ENCODE measurements at places on chromosomes 12 and 14.

GRCh38 chr12:89832336-89832735, 123.7 kb upstream of the ATP2B1 start:
- no peak for DNase-seq

DNA sequence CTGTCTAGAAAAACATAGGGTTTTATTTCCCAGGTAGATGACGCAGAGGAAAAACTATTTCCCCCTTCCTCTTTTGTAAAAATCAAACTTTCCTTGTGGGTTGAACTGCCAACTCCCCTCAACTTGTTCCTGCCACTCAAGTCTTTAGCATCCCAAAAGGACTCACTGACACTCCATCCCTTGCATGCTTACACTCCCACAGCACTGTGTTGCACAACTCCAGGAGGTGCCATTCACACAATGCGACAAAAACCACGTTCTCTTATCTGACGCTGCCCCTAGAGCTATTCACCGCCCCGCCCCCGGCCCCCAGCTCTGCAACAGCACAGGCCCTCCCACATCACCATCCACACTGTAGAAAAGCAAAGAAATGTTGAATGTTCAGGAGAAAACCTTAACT, 16.9 kb upstream of the STON2 start:
- DNase-seq, result no peak

GRCh38 chr14:34368971-34369647, 92.9 kb downstream of the SPTSSA start:
- no peak for DNase-seq

GRCh38 chr12:6370994-6371754, 4.2 kb downstream of the SCNN1A start:
- DNase-seq, result peak; percentile 71

DNA sequence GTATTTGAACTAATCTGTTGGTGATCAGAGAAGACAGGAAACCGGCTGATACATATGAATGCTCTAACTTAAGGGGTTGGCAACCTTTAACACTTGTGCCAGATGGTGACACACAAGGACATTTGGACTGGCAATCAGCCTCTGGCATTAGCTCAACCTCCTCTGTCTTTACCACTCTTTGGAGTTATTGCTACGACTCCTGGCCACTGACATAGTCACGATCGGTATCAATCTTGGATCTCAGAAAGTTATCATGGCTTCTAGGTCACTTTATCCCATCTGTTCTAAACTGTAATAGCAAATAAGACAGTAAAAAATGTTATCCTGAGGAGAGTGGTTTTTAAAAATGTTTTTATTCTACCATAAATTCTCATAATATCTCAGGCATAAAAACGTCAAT, 575.2 kb upstream of the MDGA2 start:
- DNase-seq, result peak; percentile 18

DNA sequence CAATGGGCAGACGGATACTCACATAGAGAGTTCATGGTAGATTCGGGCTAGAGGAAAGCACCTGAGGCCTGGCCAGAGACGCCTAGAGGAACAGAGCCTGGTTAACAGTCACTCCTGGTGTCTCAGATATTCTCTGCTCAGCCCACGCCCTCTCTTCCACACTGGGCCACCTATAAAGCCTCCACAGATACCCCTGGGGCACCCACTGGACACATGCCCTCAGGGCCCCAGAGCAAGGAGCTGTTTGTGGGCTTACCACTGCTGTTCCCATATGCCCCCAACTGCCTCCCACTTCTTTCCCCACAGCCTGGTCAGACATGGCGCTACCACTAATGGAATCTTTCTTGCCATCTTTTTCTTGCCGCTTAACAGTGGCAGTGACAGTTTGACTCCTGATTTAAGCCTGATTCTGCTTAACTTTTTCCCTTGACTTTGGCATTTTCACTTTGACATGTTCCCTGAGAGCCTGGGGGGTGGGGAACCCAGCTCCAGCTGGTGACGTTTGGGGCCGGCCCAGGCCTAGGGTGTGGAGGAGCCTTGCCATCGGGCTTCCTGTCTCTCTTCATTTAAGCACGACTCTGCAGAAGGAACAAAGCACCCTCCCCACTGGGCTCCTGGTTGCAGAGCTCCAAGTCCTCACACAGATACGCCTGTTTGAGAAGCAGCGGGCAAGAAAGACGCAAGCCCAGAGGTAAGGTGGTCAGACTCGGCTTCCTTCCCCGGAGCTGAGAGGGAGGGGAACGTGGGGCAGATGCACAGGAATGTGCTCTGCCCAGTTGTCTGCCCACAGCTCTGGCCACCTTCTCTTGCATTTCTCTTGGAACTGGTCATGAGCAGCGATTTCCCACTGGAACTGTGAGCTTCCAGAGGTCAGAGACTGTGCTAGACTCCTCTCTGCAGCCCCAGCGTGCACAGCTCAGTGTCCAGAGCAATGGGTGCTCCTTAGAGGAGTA, at the start of gene CD4:
CD4 (plus strand) TSS at position 557 of the 953 bp plus-strand sequence. CDS start 10,611 bp downstream, outside the sequence.
- DNase-seq, result peak; percentile 58

DNA sequence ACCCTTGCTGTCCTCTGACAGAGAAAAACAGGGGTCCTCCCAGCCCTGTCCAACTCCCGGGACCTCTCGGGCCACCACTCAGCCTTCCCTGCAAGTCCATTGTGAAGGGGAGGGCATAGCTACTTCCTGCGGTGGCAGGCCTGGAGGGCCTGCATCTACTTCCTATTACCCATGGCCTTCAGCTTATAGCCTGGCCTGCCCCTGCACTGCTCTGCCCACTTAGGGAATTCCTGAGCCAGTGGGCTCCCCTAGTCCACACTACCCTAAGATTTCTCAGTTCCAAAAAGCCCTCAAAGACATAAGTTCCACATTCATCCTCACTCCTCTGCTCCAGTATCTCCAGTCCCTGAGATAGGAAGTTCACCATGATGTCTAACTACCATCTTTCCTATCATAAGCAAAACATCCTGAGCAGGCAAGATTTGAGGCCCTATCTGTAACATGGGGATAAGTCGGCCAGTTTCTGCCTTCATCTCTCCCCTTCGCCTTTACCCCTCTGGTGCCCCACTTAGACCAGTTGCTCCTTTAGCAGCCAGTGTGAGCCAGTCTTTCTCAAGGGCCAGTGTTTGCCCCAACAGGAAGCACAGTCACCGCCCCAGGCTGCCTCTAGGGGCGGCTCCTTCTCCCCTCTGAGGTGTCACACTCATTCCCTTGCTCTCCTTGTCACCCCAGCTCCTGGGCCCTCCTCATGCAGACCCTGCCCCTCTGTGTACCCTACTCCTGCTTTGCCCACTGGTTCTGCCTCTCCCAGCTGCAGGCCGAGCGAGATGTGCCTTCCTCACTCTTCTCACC, 10.9 kb downstream of the HDAC7 start:
- DNase-seq, result no peak

- DNase-seq, result no peak
These were observed 108.3 kb downstream of the IGF1 start for GRCh38 chr12:102372087-102372486.

DNA sequence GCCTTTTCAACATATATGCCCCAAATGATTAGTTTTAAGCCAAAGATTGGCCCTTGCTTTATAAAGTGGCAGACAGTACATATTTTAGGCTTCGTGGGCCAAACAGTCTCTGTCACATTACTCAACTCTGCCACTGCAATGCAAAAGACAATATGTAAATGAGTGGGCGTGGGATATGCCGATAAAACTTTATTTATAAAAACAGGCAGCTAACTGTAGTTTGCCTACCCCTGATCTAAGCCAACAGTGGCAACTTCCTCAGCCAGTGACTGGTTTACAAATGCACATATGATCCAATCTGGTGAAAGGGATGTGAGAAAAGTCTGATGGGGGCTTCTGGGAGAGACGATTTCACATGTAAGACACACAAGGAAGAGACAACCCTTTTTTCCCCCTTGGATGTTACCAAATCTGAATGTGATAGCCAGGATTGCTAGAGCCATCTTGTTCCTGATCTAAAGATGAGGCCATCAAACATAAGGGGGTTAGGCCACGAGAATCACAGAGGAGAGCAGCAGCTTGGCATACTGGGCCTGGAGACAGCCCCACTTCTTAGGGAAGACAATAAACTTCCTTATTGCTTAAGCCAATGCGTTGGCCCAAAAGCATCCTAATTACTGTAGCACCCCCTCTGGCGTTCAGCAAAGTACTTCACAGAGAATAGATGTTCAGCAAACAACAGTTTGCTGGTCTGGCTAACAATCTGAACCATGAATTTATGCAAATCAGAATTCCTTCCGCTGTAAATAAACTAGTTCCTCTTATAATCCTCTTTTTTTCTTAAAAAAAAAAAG, 75.2 kb upstream of the TMCC3 start:
- DNase-seq, result peak; percentile 27

DNA sequence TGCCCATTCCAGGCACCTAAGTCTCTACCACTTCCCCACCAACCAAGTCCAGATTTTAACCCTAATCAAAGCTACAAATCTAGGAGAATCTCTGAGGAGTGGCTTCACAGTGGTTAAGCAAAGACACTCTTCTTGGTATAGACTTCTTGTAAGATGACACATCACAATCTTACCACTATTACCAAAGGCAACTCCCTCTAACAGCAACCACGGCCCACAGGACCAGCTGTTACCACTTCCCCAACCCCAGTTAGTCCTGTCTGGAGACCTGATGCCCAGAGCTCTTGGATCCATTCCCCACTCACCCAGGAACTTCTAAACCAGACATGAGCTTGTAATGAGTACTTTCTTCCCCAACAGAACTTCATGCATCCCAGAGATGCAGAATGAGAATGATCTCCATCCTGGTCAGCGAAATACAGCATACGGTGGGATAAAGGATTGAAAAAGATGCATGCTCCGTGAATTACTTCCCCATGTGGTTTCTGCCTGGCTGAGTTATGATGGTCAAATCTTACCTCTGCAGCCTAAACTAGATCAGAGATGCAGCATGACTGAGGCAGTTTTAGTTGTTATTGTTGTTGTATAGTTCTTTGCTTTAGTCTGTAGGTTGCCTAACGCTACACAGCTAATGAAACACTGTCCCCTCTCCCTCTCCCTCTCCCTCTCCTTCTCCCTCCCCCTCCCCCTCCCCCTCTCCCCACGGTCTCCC, 87.7 kb upstream of the FOXN3 start:
- DNase-seq, result no peak

DNA sequence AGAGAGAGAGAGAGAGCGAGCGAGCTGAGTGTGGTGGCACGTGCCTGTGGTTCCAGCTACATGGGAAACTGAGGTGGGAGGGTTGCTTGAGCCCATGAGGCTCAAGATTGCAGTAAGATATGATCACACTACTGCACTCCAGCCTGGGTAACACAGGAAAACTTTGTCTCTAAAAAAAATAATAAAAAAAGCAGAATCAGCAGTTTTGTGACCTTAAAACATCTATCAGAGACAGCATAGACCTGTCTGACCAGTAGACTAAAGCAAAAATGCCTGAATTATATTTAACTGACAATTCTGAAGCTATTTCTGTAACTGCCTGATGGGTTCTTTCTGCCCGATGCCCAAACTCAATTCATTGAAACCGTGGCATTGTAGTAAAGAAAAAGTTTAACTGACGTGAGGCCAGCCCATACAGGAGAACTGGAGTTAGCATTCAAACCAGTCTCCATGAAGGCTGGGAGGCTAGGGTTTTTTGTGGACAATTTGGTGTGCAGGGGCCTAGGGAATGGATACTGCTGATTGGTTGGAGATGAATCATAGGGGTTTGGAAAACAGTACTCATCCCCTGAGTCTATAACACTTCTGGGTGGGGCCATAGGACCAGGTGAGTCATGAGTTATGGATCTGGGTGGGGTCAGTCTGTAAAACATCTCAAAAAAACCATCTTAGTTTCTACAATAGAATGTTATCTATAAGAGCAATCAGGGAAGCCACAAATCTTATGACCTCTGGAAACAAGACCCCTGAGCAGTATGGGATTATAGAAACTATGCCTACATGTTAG, 8.0 kb upstream of the RASSF8 start:
- no peak for DNase-seq

- no peak for DNase-seq
These were observed 8.3 kb downstream of the TNFAIP2 start for GRCh38 chr14:103131580-103131979.

DNA sequence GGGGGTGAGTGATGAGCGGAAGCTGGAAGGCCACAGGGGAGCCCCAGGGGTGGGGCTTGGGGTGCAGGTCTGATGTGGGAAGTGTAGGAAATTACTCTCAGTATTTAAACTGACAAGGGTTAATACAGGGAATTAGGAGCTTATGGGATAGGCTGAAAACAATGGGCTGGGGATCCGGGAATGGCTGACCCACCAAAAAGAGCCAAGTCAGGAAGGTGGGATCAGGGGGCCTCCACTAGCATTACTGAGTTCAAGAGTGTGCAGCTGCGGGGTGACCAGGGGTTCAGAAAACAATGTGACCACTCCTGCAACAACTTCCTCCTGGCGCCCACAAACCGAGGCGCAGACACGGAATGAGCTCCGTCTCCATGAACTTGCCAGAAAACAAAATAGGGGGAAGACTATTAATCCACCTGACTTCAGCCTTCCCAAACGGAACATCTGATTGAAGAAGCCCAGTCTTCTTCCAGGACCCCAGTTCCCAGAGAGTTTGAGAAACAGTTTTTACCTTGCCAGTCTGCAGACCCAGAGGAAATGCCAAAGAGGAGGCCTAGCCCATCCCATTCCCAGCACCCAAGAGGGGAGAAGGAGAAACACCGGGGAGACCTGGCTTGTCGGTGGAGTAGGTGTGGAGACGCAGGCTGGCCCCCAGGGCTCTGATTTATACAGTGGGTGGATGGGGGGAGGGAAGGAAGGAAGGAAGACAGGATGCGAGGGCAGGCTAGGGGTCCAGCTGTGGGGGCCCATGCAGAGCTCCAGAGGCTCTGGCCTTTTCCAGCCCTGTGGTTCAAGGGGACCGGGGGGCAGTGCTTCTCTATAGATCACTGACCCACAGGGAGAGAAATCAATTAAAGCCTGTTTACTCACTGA, 16.5 kb upstream of the YY1 start:
- DNase-seq, result no peak

- DNase-seq, result no peak
These were observed 13.3 kb upstream of the PZP start for GRCh38 chr12:9221483-9221882.

- DNase-seq, result no peak
These were observed 61.3 kb downstream of the DIP2B start for GRCh38 chr12:50566066-50566465.

DNA sequence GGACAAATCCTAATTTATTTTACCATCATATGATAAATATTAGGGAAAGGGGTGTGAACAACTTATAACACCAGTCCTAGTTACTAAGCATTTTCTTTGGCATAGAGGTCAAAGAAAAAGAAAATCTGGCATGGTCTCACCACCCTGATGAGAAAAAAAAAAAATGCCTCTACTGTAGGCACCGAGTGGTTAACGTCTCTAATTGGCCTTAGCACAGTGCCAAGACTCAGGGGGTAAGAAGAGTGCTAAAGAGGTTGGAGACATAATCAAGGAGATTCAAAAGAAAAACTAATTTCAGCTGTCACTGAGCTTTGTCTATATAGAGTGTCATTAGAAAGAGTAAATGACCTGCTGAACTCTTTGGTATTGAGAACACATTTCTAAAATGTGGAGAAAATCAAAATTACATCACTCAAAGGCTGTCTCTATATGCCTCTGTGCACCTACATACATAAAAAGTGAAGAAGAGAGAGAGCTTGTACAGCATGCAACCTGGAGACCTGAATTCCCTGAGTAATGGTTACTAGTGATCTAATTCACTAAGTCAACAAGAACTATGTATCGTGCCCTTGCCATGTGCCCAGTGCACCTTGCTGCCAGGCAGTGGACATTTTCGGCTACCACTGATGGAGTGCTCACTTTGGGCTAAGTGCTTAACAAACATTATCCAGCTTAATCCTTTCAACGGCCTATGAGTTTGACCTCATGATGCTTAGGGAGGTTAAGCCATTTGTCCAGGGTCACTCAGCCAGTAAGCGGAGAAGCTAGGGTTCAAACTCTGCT, 113.8 kb upstream of the G2E3 start:
- DNase-seq, result no peak

- no peak for DNase-seq
These were observed 2.9 kb upstream of the EPYC start for GRCh38 chr12:91007531-91008290.

- DNase-seq, result no peak
These were observed 38.1 kb upstream of the LMNTD1 start for GRCh38 chr12:25591144-25591543.

All from adrenal gland (tissue), 19 donors.